GM12878 (cell line): ENCODE measurements at places on chromosomes 6 and 20.

DNA sequence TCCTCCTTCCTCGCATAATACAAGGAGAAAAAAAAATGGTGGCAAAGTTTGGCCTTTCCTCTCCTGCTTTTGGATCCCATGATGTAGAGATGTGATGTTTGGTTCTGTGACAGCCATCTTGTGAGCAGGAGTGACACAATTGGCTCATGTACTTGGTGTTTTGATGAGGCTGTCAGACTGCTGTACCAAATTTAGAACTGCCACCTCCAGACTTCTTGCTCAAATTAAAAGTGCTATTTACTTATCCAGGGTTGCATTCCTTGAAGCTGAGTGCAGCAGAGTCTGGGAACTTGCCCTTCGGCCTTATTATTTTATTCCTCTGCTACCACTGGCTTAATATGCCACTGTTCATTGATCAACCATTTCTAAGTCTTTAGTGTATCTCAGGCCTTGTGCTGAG lies 21.9 kb downstream of the BCAS1 start:
- H3K4me3 ChIP-seq: no peak overlapping the region
- DNase-seq: no peak
- no peaks in the 10 kb centered on the region for H3K27me3 ChIP-seq
- H3K4me1 ChIP-seq: peaks cover 11% of the 10 kb centered on the region
- no peaks in the 10 kb centered on the region for H3K36me3 ChIP-seq

- H3K4me3 ChIP-seq: no peak overlapping the region
- H3K36me3 ChIP-seq: no peaks in the 10 kb centered on the region
- H3K4me1 ChIP-seq: no peaks in the 10 kb centered on the region
- H3K27me3 ChIP-seq: no peaks in the 10 kb centered on the region
- DNase-seq: no peak
Measured at GRCh38 chr6:134712311-134712710, 237.6 kb downstream of the ALDH8A1 start.

GRCh38 chr6:15945593-15946159 lies 183.2 kb upstream of the MYLIP start:
- H3K4me1 ChIP-seq: peaks cover 3% of the 10 kb centered on the region; the same call in 1 of the 2 replicates
- H3K27me3 ChIP-seq: no peaks in the 10 kb centered on the region
- no peaks in the 10 kb centered on the region for H3K36me3 ChIP-seq
- no peak overlapping the region for H3K27ac ChIP-seq
- H3K4me3 ChIP-seq: no peak overlapping the region

GRCh38 chr6:168035098-168035660 lies 37.7 kb downstream of the KIF25 start:
- DNase-seq: no peak
- H3K27me3 ChIP-seq: no peaks in the 10 kb centered on the region
- no peaks in the 10 kb centered on the region for H3K4me1 ChIP-seq
- H3K27ac ChIP-seq: no peak overlapping the region

- no peak overlapping the region for H3K27ac ChIP-seq
- H3K27me3 ChIP-seq: no peaks in the 10 kb centered on the region
- no peak overlapping the region for H3K4me3 ChIP-seq
Measured at GRCh38 chr6:92404281-92404680, 1015.1 kb downstream of the EPHA7 start.

DNA sequence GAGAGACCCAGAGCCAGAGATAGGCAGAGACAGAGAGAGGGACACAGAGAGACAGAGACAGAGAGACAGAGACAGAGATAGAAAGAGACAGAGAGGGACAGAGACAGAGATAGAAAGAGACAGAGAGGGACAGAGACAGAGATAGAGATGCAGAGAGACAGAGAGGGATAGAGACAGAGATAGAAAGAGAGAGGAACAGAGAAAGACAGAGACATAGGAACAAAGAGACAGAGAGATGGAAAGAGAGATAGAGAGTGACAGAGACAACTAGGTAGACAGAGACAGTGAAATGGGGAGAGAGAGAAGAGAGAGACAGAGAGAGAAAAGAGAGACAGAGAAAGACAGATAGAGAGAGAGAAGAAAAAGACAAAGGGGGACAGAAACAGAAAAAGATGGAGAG lies 165.4 kb upstream of the FOXQ1 start:
- no peak for DNase-seq
- no peak overlapping the region for H3K4me3 ChIP-seq
- H3K36me3 ChIP-seq: no peaks in the 10 kb centered on the region
- no peaks in the 10 kb centered on the region for H3K4me1 ChIP-seq
- H3K27ac ChIP-seq: no peak overlapping the region
- H3K27me3 ChIP-seq: no peaks in the 10 kb centered on the region; the same call in 1 of the 2 replicates

- H3K27ac ChIP-seq: no peak overlapping the region
- no peak for DNase-seq
- no peak overlapping the region for H3K4me3 ChIP-seq
- no peaks in the 10 kb centered on the region for H3K36me3 ChIP-seq
Measured at GRCh38 chr20:57711826-57712225, 2.0 kb upstream of the PMEPA1 start.

DNA sequence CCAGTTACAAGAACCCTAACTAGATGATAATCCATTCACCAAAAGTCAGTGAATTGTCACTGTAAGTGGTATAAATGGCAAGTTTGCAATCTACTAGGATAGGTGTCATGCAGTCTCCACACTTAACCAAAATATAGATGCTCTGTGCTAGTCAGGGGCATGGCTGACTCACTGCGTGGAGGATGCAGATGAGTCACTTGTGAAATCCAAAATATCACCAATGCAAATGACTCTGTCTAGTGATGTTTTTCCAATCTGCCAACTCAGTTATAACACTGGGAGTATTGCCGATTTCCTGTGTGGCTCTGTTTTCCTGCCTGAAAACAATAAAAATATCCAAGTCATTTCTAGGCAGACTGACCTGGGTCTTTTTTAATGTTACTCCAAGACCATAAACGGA lies 47.8 kb upstream of the NRSN1 start:
- no peak for DNase-seq
- no peaks in the 10 kb centered on the region for H3K36me3 ChIP-seq
- H3K27me3 ChIP-seq: no peaks in the 10 kb centered on the region
- no peaks in the 10 kb centered on the region for H3K4me1 ChIP-seq

DNA sequence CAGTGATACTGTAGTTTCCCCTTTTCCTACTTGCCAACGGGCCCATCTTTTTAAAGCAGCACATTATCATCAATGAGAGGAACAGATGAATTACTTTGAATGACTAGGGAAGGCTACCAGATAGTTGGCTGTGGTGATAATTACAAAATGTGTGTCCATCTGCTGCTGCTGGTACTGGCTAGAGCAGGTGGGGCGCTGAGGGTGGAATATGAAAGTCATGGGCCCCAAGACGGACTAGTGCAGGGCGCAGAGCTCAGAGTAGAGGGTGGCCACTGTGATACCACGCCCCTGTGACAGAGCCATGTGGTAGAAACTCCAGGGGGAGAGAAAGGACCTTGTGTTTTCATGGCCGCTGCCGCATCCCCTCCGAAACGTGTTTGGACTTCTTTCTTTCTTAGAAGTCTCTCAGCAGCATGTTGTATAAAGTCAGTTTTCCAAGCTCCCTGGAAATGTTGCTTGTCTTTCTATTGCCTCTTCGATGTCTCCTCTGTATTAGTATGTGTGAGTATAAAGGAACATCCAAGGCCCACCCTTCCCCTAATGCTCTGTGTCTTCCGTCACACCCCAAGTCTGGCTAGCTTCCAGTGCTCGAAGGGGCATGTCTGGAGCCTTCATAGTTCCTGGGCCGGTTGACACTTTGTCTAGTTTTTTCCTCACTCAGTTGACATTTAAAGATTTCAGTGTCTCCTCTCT lies 88.1 kb downstream of the PPP1R14C start:
- H3K27me3 ChIP-seq: peaks cover 1% of the 10 kb centered on the region
- no peak overlapping the region for H3K27ac ChIP-seq
- H3K4me3 ChIP-seq: no peak overlapping the region
- DNase-seq: no peak
- H3K4me1 ChIP-seq: no peaks in the 10 kb centered on the region
- no peaks in the 10 kb centered on the region for H3K36me3 ChIP-seq

- no peak overlapping the region for H3K27ac ChIP-seq
- no peak overlapping the region for H3K4me3 ChIP-seq
Measured at GRCh38 chr20:17024513-17025119, 202.2 kb upstream of the PCSK2 start.

DNA sequence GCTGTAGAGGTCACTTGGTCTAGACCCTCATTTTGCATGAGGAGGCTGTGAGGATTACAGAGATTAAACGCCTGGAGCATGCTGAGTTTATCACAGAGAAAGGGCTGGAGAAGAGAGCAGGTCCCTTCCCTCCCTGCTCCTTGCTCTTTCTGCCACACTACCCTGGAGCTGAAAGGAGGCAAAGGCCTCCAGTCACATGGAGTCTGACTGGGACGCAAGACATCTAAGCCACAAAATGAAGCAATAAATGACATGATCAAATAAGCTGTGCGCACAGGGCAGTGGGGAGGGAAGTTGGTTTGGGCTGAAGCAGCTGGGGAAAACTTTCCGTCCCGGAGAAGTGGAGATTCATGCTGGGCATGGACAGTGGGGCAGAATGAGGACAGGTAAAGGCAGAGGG lies 33.3 kb downstream of the ATXN1 start:
- no peak overlapping the region for H3K27ac ChIP-seq
- no peak overlapping the region for H3K4me3 ChIP-seq
- no peaks in the 10 kb centered on the region for H3K27me3 ChIP-seq
- H3K36me3 ChIP-seq: no peaks in the 10 kb centered on the region
- H3K4me1 ChIP-seq: peaks cover 17% of the 10 kb centered on the region

DNA sequence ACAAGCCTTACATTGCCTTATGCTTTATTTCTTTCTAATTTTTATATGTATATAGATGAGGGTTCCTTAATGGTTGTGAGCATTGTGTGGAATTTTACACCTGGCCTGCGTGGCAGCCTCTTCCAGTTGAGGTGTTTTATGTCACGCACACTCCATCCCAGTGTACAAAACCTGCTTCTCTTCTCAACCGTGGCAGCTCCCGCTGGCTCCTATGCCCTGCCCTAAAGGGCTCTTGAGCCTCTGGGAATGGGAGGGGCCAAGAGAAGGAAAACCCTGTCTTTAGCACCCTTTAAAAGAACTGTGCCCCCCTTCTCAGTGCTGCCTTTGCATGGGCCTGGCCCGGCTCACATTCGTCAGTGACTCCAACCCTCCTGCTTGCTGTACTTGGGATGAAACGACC lies 4.3 kb upstream of the DNAJC5 start:
- no peaks in the 10 kb centered on the region for H3K4me1 ChIP-seq
- no peak overlapping the region for H3K4me3 ChIP-seq
- no peak overlapping the region for H3K27ac ChIP-seq
- H3K36me3 ChIP-seq: peaks cover 12% of the 10 kb centered on the region
- no peaks in the 10 kb centered on the region for H3K27me3 ChIP-seq

DNA sequence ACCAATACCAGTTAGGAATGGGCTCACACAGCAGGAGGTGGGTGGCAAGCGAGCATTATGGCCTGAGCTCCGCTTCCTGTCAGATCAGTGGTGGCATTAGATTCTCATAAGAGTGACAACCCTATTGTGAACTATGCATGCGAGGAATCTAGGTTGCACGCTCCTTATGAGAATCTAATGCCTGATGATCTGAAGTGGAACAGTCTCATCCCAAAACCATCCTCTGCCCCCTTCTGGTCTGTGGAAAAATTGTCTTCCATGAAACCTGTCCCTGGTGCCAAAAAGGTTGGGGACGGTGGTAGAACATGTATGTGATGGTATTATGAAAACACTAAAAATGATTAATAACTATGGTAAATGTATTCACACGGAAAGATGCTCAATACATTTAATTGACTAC lies 99.7 kb upstream of the HIVEP1 start:
- no peak overlapping the region for H3K4me3 ChIP-seq
- H3K27me3 ChIP-seq: no peaks in the 10 kb centered on the region
- H3K4me1 ChIP-seq: no peaks in the 10 kb centered on the region
- no peaks in the 10 kb centered on the region for H3K36me3 ChIP-seq
- H3K27ac ChIP-seq: no peak overlapping the region

DNA sequence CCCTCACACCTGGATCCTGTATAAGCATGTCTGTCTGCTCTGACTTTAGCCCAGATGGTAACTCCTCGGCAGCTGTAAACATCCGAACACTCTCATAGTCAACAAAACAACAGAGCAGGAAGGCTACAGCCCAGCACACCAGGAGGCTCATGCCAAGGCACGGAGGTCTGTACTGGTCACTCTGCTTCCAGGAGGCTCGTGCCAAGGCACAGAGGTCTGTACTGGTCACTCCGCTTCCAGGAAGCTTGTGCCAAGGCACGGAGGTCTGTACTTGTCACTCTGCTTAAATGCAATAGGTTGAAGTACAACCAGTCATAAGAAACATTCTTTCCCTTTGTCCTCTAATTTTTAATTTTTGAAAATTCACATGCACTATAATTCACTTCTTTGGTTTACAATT lies 190.1 kb upstream of the CDH4 start:
- no peaks in the 10 kb centered on the region for H3K36me3 ChIP-seq
- no peaks in the 10 kb centered on the region for H3K4me1 ChIP-seq
- H3K27me3 ChIP-seq: no peaks in the 10 kb centered on the region

DNA sequence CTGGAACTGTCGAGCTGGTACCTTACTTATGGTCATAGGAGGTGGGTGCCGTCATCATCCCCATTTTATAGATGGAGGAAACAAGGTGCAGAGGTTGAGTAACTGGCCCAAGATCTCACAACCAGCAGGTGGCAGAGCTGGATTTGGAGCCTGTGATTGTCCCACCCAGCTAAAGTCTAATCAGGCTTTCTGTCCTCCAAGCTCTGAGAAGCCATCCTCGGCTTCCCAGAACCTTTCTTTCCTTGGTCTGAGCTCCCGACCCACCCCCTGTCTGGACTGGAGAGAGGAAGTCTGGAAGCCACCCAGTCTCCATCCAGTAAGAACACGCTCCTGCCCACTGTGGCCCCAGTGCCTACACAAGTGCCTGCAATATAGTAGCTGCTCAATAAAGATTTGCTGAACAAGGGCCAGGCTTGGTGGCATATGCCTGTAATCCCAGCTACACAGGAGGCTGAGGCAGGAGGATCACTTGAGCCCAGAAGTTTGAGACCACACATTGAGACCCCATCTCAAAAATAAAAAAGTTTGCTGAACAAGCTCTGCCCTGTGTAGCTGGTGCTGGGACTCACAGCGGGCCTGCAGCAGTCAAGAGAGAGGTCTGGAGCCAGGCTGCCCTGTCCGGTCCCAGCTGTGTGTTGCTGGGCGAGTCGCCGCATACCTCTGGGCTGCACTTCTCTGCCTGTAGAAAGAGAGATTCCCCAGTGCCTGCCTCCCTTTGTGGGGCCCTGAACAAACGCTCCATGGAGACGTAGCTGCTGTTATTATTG lies 32.5 kb upstream of the DLGAP4 start:
- H3K36me3 ChIP-seq: no peaks in the 10 kb centered on the region
- no peak overlapping the region for H3K4me3 ChIP-seq
- H3K27ac ChIP-seq: no peak overlapping the region
- DNase-seq: no peak

- no peak overlapping the region for H3K27ac ChIP-seq
- H3K36me3 ChIP-seq: no peaks in the 10 kb centered on the region
- H3K4me1 ChIP-seq: no peaks in the 10 kb centered on the region
Measured at GRCh38 chr6:108323710-108324466, 29.0 kb downstream of the AFG1L start.

- no peaks in the 10 kb centered on the region; the same call in 1 of the 2 replicates for H3K36me3 ChIP-seq
- no peak overlapping the region for H3K27ac ChIP-seq
- peaks cover 3% of the 10 kb centered on the region; the same call in 1 of the 2 replicates for H3K4me1 ChIP-seq
- no peak overlapping the region for H3K4me3 ChIP-seq
- no peak for DNase-seq
Measured at GRCh38 chr6:158085261-158086053, 82.6 kb downstream of the SERAC1 start.
